ENCODE measurements at places on chromosomes 6 and 20.

DNA sequence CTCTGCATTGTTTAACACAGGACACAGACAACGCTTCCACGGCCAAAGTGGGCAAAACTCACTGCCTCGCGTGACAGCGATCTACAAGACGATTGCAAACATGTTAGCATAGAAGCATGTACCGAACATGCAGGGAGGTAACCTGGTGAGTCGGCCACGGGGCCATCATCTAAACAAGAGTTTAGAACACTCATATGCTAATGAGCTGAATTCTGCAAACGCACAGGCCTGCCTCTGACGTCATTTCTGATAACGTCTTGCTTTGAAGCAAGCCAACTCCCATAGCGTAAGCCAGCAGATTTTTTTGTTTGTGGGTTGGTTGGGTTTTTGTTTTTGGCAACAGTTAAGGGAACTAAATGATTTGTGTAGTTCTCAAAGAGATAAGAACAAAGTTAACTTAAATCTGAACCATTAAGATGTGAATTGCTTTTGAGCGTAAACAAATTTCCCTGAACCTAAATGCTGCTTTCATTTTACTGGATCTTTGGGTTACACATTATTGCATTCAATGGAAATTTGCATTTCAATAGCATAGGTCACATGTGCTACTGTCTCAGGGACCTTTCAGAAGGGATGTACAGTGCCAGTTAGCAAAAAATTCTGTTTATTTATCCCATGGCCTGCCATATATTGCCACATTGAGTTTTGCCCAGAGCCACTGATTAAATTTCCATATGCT, 184.5 kb upstream of the PDE10A start:
- DNase-seq: peak; percentile 35

GRCh38 chr6:42229506-42230119, 12.0 kb upstream of the MRPS10 start:
- DNase-seq: no peak

DNA sequence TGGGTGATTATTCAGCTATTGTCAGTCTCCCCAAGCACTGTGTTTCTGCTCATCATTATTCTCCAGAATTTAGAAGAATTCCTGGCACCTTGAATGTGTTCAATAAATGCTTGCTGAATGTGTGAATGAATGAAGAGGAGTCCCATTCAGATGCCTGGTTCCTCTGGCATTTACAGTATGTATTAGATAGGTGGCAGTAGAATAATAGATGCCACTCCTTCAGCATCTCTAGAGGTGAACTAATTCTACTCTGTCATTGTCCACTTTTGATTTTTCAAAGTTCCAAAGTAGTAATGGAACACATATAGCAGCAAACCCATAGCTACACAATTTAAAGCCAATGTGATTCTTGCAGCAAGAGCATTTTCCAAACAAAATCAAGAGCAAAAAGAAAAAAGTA, 118.9 kb upstream of the CEP162 start:
- no peak for DNase-seq

DNA sequence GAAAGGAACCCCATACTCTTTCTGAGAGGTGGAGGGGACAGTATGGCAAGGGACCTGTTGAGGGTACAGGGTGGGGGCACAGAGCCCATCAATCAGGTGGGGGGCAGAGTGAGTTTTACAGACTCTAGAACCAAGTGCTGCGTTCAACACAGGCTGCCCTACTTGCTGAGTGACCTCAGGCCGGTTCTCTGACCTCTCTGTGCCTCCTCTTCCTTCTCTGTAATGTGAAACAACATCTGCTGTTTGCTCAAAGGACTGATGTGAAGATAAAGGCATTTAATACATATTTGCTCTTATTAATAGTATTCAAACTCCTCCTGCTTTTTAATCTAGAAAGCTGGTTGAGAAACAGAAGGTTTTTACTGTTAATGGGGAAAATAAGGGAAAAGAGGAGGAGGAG, 25.9 kb upstream of the APMAP start:
- DNase-seq: no peak

GRCh38 chr6:113209315-113209714, 647.8 kb upstream of the MARCKS start:
- DNase-seq: no peak

DNA sequence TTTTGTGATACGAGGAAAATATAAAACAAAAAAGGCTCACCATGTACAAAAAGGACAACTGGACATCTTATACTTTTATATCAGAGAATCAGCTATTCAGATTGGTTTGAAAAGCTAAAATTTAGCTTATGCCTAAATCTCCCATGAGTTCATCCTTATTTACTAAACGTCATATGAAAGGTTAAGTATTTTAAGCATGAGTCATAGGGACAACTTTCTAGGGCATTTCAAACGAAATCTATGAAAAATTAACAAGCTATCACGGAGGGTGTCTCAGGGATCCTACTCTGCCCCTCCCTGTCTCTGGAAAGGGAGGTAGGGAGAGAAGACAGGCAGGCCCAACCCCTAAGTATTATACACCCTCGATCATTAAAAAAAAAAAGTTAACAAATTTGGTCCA, 124.1 kb upstream of the LOC128125822 start:
- DNase-seq: no peak

DNA sequence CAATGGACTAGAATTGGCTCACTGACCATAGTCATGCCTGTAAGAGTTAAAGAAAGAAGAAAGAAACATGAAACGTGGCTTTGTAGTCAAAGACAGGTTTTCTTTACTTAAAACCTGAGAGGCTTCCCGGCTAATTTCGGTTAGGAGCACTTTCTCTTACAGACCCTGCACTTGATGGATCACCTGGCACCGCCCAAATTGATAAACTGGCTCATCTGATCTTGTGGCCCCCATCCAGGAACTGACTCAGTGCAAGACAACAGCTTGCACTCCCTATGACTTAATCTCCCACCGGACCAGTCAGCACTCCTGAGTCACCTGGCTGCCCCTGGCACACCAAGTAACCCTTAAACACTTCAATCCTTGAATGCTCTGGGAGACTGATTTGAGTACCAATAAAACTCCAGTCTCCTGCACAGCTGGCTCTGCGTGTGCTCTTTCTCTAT, 12.3 kb downstream of the TMEM14B start:
- no peak for DNase-seq

GRCh38 chr6:4336084-4336483, 200.7 kb upstream of the ECI2 start:
- DNase-seq: no peak

GRCh38 chr20:21453690-21454089, 56.4 kb upstream of the NKX2-4 start:
- no peak for DNase-seq

- DNase-seq: no peak
These were observed 126.2 kb downstream of the ANKRD60 start for GRCh38 chr20:58102261-58102660.
